Bladder microvascular endothelial cell (primary cell): ENCODE measurements at places on chromosomes 1 and 21. TPM values are rescaled to one million over a fixed set of nuclear protein-coding genes. Genes with fewer than 3 reads are reported as not detected.

The NDUFS5 gene
- 464 and 579 TPM in 2 replicates for total RNA-seq

The CELA2A gene
- total RNA-seq, result not detected in 2 replicates

The ELF3 gene
- total RNA-seq, result under 0.01 and 0.13 TPM in 2 replicates

The RIMS3 gene
- 0.16 and 0.25 TPM in 2 replicates for total RNA-seq

The SPRR2F gene
- not detected in 2 replicates for total RNA-seq

The KIF21B gene
- total RNA-seq, result 1.3 and 3.8 TPM in 2 replicates

The ANGPTL3 gene
- total RNA-seq, result not detected in 2 replicates

The CDC7 gene
- total RNA-seq, result 3.5 and 6.2 TPM in 2 replicates

The IL6R gene
- 10.7 and 15.0 TPM in 2 replicates for total RNA-seq

The COL16A1 gene
- 0.32 and 1.0 TPM in 2 replicates for total RNA-seq

The PTGFRN gene
- total RNA-seq, result 2.3 and 142 TPM in 2 replicates

The ADAMTSL4 gene
- total RNA-seq, result under 0.01 and 0.44 TPM in 2 replicates

The LEPR gene
- total RNA-seq, result 13.1 and 136 TPM in 2 replicates

The CD247 gene
- 0.06 TPM in 1 of 2 replicates, not detected in the other for total RNA-seq

The CYP4Z1 gene
- total RNA-seq, result 0.19 TPM in 1 of 2 replicates, not detected in the other

The PRRX1 gene
- 0.31 and 0.49 TPM in 2 replicates for total RNA-seq

The ANP32E gene
- 19.4 and 26.1 TPM in 2 replicates for total RNA-seq

The KRTCAP2 gene
- 96.2 and 98.4 TPM in 2 replicates for total RNA-seq

The KCNJ9 gene
- total RNA-seq, result not detected in 2 replicates

The SPATA46 gene
- total RNA-seq, result not detected in 2 replicates

The CD101 gene
- 0.44 TPM in 1 of 2 replicates, not detected in the other for total RNA-seq

The GJA4 gene
- total RNA-seq, result 2.6 and 130 TPM in 2 replicates

The MIXL1 gene
- total RNA-seq, result 0.06 TPM in 1 of 2 replicates, not detected in the other

The DMBX1 gene
- total RNA-seq, result not detected in 2 replicates

The ZNF644 gene
- total RNA-seq, result 33.5 and 66.2 TPM in 2 replicates
